ENCODE measurements at places on chromosomes 13 and 19. TPM values are rescaled to one million over a fixed set of nuclear protein-coding genes. Genes with fewer than 3 reads are reported as not detected.

- peak; percentile 97 for DNase-seq
These were observed 12.3 kb downstream of the CIB3 start for GRCh38 chr19:16160943-16161560.

DNA sequence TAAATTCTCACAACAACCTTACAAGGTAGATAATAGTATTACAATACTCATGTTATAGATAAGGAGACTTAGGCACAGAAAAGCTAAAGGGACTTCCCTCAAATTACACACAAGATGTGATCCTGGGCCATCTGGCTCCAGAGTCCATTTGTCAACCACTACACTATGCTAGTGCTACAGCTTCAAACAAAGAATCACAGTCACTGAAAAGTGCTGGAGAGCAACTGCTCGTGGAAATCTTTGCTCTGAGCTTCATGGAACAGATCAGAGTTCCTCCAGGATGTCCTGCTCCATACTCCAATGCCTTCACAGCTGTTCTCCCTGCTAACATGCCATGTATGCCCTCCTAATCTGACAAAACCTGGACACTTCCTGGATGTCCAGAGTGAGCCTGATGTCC is 271.2 kb downstream of the ENOX1 start:
- DNase-seq: no peak

DNA sequence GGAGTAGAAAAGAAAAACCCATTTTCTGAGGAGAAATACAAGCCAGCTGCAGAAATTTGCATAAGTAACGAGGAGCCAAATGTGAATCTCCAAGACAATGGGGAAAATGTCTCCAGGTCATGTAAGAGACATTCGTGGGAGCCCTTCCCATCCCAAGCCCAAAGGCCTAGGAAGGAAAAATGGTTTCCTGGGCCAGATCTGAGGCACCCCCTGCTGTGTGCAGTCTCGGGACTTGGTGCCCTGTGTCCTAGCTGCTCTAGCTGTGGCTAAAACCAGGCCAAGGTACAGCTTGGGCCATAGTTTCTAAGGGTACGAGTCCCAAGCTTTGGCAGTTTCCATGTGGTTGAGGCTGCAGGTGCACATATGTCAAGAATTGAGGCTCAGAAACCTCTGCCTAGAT is 444.9 kb downstream of the PCDH20 start:
- DNase-seq: no peak

- peak; percentile 57 for DNase-seq
These were observed at the start of gene ITGBL1 for GRCh38 chr13:101452519-101453485. Gene ITGBL1 (plus strand): TSS chr13:101452675. CDS start chr13:101452834, 159 bp downstream.

DNA sequence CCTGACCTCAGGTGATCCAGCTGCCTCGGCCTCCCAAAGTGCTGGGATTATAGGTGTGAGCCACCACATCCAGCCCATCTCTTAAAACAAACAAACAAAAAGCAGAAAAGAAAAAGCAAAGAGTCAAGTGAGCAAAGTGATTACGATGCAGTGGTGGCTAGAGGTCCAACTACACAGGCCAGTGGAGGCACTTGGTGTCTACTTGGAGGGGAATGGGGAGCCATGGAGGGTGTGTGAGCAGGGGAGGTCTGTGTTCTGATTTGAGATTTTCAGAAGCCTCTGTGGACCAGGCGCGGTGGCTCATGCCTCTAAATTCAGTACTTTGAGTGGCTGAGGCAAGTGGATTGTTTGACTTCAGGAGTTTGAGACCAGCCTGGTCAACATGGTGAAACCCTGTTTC is 6.6 kb downstream of the COLGALT1 start:
- no peak for DNase-seq

- DNase-seq: no peak
These were observed 253.8 kb downstream of the KLF12 start for GRCh38 chr13:73880365-73880764.

GRCh38 chr13:51125495-51126226 is 14.6 kb upstream of the C13orf42 start:
- no peak for DNase-seq

DNA sequence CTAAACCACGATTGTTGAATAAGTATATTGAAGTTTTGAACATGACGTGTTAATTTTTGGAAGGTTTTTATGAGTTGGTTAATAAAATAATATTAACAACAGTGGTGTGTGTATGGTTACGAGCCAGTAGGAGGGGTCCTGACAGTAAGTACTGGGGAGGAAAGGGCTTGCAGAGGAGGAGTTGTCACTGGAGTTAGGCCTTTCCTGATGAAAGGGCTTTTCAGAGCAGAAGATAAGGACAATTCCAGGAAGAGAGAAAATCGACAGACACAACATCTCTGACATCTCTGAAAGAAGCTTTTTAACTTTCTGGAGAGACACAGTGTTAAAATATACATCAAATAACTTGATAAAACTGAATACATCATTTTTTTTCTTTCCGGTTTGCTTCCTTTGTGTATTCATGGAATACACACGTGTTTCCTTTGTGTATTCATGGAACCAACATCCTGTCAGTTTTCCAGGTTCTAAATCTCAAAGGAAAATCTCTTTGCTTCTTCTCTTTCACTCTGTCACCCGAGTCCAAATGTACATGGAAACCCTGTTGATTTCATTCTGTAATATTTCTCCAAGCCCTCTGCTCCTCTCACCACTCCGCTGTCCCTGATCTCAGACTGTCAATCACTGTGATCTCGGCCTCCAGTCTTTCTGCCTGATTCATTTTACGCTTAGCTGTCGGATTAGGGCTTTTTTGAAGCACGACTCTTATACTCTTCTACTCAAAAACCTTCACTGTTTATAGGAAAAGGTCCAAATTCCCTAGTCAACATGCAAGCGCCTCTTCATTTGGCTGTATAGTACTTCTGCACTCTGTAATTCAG is 374.4 kb downstream of the DLEU7 start:
- DNase-seq: no peak

- DNase-seq: no peak
These were observed 103.5 kb downstream of the RAB20 start for GRCh38 chr13:110458017-110458416.

- no peak for DNase-seq
These were observed 20.5 kb upstream of the PNMA8C start for GRCh38 chr19:46449228-46449627.

DNA sequence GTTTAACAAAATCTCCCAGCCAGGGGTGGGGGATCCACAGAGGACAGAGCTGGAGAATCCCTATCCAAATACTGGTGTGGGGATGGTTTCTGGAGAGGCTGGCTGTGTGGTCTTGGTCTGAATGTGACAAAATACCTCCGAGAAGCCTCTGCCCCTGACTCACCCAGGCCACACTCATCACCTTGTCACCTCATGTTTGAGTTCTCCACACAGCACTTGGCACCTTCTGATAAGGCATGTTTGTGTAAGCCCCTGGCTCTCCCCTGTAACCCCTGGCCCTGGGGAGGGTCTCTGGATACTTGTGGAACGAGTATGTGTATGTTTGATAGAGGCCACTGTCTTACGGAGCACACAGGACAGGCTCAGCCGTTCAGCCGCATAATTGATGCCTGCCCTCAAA is 14.7 kb downstream of the TECR start:
- DNase-seq: no peak

GRCh38 chr13:88459331-88459730 is 788.2 kb downstream of the SLITRK5 start:
- DNase-seq: no peak

DNA sequence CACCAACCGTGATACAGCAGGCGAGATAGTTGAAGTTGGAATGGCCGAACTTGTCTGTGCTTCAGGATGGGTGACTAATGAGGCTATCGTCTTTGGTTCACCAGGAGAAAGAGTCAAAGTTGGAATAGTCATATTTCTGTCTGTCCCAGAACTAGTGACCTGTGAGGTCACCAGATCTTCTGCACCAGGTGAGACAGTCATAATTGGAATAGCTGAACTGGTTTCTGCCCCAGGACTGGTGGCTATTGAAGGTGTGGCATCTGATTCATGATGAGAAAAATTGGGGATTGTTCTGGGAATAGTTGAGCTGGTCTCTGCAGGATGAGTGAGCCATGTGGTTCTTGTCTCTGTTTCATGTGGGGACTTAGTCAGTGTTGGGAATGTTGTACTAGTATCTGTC is 71.6 kb downstream of the MUC16 start:
- no peak for DNase-seq

DNA sequence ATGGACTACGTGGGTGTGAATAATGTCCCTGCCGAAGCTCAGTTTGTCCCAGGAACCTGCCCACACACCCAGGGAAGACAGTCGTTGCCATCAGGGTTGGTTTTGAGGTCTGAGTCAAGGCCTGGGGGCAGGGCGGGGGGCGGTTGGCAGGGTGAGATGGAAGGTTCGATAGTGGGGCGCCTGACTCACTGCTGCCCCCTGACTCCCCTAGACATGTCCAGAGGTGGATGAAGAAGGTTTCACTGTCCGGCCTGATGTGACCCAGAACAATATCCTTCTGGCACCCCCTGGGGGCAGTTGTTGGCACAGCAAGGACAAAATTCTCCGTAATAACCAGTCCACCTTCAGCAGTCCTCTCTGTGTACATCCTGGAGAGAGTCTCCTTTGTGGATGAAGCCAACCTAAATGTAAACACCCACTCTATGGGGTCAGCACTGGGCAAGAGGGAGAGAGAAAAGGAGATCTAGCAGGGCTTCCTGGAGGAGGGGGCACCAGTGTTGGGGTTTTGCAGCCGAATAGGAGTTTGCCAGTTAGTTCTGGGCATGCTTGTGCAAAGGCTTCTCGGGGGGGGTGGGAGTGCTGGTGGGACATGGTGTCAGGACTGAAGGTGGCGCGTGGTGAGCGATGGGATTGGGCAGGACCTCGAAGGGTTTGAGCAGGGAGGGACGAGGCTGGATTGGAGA is 19.6 kb upstream of the B3GNT3 start:
- peak; percentile 58 for DNase-seq

DNA sequence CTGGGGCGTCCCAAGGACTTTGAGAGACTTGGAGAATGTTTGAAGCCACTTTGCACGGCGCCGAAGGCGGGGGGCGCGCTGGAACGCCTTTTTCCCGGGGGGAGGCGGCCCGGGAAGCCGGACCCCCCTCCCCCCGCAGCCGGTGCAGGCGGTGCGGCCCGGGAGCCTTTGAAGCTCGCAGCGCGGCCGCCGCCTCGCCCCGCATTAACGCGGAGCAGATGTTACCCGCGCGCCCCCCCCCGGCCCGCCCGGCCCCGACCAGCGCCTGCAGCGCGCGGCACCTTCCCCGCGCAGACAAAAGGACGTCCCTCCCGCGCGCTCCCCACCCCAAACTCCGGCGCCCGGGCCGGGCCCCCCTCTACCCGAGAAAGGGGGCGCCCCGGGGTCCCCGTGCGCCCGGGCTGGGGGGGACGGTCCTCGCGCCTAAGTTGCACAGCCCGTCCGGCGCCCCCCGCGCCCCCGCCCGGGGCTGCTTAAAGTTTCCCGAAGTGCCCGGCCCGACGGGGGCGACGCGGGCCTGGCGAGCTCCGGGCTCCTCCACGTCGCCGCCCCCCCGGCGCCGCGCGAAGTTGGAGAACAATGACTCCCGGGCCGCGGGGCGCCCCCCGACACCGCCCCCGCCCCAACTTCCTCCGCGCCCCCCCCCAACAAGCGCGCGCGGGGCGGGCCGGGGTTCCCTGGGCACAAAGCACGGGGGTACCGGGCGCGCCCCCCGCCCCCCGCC is 685 bp downstream of the TCF3 start:
- no peak for DNase-seq

GRCh38 chr13:36850790-36851438 is 31.9 kb downstream of the RFXAP start:
- peak; percentile 13 for DNase-seq

DNA sequence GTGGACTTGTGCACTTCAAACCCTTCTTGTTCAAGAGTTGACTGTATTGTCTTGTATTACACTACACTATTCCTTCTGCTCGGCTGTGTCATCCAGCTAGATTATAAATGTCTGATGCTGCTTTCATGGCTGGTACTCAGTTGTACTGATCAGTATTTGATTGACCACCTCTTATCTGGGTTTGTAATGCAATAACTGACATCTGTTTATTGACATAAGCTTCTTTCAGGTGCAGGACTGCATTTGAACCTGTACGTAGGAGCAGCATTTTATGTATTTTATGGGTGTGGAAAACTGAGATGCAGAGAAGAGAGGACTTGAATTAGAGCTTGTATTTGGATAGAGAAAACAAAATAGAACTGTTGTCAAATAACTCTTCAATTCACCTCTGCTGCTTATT is 309.2 kb downstream of the FGF9 start:
- DNase-seq: no peak

- peak; percentile 84 for DNase-seq
These were observed 178.8 kb downstream of the KCTD12 start for GRCh38 chr13:76707360-76707759.

GRCh38 chr13:60646620-60647019 is 249.6 kb downstream of the TDRD3 start:
- no peak for DNase-seq

GRCh38 chr19:39692166-39692565 is 12.1 kb upstream of the LGALS14 start:
- DNase-seq: peak; percentile 14

The MUC16 gene
- total RNA-seq: not detected

DNA sequence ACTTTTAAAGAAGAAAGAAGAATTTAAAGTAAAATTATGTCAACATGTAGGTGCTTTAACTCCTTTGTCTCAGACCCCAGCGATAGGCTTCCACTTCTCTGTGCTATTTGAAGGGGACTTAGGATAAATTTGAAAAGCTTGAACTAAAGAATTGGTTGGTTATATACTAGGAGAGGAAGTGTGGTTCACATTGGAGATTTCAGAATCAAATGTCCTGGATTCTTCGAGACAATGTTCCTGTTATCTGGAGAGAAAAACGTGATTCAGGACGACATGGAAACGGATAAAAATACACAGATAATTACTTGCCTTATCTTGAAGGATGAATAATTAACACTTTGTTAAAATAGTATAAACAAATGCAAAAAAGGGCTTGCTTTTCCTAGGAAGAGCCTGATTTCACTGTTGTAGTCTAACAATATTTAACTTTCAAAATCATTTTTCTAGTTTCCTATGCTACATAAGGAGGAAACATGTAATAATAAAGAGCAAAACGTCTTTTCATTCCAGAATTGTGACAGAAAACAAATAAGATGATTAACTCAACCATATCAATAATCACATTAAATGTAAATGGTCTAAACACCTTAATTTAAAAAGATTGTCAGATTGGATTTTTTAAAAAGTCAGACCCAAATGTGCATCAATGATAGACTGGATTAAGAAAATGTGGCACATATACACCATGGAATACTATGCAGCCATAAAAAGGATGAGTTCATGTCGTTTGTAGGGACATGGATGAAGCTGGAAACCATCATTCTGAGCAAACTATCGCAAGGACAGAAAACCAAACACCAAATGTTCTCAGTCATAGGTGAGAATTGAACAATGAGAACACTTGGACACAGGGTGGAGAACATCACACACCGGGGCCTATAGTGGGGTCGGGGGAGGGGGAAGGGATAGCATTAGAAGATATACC is 724 bp upstream of the ZNF780A start:
- no peak for DNase-seq

- no peak for DNase-seq
These were observed 11.3 kb upstream of the CRYL1 start for GRCh38 chr13:20536992-20537391.

Data from HT1080 (cell line).